CD4-positive, CD25-positive, alpha-beta regulatory T cell (primary cell): ENCODE measurements at places on chromosomes 5 and 9.

DNA sequence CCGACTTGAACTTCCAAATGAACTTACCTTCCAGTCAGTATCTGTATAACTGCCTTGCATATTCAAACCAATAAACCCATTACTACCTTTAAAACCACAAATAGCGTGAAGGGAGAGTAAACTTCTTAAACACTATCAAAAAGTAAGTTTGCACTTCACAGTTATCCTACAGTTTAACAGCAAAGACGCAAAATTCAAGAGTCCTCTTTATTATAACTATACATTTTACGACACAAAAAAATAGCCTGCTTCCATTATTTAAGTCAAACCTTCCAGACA lies 1.8 kb downstream of the PTBP3 start:
- DNase-seq, result no peak

DNA sequence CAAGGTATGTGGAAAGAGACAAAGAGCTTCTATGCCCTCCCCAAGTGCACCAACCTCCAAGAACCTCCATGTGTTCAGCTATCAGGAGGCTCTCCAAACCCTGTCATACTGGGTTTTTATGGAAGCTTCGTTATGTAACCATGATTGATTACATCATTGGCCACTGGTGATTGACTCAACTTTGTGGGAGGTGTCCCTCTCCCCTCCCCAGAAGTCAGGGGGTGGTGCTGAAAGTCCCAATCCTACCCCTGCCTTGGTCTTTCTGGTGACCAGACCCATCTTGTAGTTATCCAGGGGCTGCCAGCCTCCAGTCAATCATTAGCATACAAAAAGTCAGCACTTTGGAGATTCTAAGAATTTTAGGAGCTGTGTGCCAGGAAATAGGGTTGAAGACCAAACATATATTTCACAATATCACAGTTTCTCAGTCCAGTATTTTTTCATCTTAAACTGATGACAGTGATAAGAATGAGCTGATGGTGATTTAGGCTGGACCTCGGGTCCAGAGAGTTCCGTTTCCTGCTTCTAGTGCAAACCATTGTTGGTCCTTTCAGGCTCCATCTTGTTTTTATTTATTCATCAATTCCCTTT lies 27.3 kb upstream of the FANCC start:
- DNase-seq, result no peak

- DNase-seq, result peak; percentile 67
Observed at GRCh38 chr5:72268753-72269410, 51.2 kb downstream of the MRPS27 start.

DNA sequence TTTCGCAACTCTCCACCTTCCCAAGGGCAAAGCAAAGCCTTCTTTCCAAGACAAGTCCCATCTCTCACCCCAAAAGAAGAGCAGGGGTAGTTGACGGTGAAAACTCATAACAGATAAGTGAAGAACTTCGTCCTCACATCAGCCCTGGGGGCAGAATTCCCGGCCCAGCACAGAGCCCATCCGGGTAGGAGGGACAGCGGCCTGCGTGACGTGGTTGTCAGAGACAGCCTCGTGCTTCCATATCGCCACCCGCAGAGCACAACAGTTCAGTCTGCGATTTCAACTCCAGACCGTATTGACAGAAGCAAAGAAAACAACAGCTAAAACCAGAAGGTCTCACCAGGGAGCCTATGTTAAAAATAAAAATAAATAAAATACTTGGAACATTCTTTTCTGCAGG lies 273.2 kb downstream of the SYK start:
- DNase-seq, result no peak

- DNase-seq, result no peak
Observed at GRCh38 chr5:60504342-60504741, 195.6 kb downstream of the DEPDC1B start.

DNA sequence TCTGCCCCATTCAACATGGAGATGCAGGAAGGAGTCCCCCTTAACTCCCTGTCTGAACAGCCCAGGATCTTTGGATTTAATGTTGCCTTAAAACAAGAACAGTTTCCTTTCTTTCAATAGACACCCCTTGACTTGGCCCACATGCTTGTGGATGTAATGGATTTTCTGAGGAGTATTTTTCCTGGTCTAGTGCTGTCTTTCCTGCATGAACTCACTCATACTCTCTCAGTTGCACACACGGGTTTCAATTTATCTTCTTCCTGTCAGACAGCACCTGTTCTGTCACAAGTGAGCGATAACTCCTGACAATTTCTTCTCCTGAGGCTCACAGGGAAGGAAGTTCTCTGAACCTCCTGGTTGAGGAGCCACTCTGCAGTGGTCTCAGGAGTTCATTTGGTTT lies 85.1 kb downstream of the ACER2 start:
- no peak for DNase-seq

GRCh38 chr9:77013206-77013931 lies 6.1 kb upstream of the FOXB2 start:
- DNase-seq, result no peak

GRCh38 chr5:177122566-177122965 lies 11.0 kb upstream of the NSD1 start:
- no peak for DNase-seq

DNA sequence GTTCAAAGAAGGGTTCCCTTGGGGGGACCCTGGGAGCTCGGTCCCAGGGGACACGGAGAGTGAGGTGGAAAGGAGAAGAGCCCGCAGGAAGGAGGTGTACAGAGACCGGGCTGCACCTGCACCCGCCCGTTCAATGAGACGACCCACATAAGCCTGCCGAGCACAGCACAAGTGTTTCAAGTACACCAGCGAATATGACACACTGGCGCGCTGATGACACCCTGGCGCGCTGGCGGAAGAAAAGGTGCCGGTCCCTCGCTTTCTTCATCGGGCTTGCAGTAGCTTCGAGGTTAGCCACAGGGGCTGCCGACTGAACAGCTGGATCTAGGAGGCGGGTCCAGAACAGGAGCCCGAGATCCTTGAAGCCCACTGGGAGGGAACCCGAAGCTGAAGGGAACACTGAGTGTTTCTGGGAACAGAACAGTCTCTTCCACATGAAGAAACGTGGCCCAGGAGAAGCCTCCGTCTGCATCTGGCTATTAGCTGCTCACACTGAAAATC lies 1.4 kb downstream of the TBC1D9B start:
- DNase-seq, result no peak

DNA sequence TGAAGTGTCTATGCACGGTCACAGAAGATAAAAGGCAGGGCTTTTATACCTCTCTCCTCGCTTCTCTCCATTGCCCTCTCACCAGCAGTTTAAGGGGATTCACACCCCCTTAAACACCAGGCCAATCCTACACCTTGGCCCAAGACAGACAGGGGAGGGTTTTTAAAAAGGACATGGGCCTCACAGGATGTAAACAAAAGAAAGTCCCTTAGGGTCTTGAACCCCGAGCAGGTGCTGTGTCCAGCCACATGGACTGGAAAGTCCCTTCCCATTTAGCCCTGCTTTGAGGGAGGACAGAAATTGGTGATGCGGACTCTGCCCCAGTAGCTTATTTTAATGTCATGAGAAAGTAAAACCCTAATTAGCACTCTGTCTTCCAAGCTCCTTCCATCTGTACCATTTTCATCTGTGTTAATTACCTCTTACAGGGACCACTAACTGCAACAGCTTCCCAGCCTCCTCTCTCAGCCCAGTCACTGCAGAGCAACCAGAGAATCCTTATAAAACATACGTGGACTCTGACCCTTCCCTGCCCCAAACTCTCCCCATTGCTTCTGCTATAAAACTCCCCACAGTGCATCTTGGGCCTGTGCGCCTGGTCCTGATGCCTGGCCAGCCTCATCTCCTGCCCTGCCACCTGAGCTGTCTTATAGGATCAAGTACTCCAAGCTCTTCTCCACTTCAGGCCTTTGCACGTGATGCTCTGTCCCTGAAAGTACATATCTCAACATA lies 16.7 kb downstream of the WHRN start:
- DNase-seq, result no peak

DNA sequence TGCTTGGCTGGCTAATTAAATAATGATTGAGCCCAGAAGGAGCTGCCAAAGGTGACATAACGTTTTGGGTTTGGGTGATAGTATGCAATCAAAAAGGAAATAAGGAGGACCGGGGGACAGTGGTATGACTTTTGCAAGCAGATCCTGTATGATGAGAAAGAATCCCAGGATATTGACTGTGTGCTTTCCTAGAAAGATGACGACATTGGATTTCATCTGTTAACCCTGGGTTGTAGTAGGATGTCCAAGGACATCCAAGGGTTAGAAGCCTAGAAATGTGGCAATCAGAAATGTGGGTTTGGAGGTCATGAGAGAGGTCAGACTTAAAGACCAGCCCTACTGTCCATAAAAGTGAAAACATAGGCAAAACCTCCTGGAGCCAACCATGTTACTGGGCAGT lies 50.3 kb upstream of the HMHB1 start:
- DNase-seq, result no peak

DNA sequence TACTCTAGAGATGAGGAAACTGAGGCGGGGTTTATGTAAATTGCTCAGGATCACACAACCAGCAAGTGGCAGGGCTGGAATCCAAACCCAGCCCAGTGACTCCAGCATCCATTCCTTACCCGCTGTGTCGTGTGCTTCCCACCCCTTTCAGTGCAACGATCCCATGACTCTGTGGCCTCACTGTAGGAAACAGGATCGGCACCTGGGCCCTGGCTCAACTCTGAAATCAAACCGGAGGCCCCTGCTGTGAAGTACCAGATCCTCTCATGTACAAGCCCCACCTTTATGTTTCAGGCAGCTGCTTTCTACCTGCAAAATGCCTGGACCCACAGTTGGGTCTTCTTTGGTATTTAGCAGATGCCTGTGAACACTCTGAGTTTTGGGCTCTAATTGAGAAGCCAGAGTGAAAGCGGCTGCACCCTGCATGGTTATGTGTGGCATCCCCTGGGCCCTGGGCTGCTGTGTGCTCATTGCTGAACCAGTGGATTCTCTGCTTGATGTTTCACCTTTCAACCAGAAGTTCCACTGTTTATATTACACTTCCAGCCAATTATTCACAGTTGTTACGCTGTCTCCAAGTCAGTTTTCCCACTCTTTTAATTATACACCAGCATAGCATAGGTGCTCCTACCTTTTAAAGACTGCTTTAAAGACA lies 36.7 kb downstream of the ABLIM3 start:
- no peak for DNase-seq

DNA sequence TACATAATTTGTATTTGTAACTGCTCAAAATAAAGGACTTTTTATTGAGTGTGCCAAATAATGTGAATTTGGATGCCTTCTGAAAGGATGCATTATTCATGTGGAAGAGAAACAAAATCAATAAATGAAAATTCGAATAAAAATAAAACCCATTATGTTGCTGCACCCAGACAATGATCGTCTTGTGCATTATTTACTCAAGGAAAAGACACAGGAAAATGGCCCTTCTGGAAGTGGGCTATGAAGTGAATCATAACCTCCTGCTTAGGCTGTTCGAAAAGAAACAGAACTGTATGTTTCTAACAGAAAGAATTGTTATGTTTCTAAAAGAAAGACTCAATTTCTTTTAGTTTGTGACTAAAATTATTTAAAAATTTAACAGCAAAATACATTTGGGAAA lies 168.9 kb upstream of the NFIB start:
- no peak for DNase-seq

GRCh38 chr5:93793159-93793781 lies 51.9 kb upstream of the POU5F2 start:
- no peak for DNase-seq

DNA sequence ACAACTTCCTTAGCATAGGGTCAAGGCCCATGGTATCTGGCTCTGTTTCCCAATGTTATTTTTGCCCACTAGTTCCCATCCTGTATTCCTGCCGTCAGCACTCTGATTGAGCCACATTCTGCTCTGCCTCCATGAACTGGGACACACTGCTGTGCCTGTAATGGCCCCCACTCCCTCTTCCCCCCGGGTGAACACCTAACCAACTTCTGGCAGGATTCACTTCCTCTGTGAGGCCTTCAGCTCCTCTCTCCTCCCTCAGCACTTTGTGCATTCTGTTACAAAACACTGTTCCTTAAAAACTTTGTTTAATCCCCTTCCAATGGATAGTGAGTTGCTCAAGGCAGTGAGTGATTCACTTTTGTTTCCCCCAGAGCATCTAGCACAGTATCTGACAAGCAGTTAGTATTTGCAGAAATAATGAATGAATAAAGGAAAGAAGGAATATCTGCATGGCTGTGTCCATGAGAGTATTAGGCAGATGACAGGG lies 183.6 kb downstream of the EFNA5 start:
- DNase-seq, result no peak

GRCh38 chr5:73591698-73592501 lies 26.4 kb downstream of the UTP15 start:
- DNase-seq, result no peak

DNA sequence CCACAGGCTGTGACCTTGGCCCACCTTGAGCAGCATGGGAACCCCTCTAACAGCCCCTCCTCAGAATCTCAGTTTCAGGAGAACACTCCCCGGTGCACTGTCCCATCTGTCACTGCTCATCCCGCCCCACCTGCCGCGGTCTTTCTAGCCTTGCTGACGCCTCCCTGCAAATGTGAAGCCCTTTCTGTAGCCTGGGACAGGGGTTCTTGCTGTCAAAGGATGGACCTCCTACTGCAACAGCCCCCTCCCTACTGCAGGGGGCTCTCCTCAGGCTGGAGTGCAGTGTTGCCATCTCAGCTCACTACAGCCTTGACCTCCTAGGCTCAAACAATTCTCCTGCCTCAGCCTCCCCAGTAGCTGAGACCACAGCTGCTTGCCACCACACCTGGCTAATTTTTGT lies 20.0 kb downstream of the OR2V1 start:
- DNase-seq, result no peak

DNA sequence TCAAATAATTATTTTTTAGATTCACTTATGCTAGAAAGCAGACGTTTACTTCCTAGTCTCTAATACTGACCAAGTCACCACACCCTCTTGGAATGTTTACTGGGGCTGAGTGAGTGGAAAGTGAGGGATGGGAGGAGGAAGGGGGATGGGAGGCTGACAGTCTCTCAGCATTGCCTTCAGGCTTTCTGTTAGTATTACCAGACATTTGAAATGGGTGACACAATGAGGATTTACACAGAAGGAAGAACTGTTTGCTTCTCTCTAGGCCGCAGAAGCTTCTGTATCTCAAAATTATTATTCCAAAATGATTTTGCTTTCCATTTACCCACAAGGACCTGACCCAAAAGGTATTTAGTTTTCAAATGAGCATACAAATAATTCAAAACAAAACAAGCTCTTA lies 232.8 kb upstream of the ZNF608 start:
- DNase-seq, result no peak

- DNase-seq, result no peak
Observed at GRCh38 chr5:105150323-105150722, 1587.7 kb upstream of the NUDT12 start.
